Renal pelvis (tissue), 12 donors: ENCODE measurements at places on chromosomes 2 and 18.

DNA sequence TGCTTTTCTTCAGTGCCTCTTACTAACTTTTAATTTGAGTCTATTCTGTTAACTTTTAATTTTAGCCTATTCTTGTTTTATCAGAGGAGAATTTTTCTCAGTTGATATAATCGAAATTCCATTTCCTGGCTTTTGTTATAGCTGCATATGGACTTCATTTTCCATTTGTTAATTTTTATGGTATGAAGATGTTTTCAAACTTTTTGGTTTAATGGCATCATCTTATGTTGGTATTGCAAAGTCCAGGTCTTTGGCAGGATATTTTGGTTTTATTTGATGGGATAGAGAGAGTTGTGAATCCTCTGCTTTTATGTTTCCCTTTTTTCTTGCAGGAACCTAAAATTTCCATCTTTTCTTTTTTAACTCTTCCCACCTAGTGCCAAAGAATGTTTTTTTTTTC, 70.9 kb upstream of the RAPGEF4 start:
- no peak for DNase-seq

- DNase-seq, result no peak
Measured at GRCh38 chr2:70128005-70128404, 40.7 kb downstream of the PCBP1 start.

DNA sequence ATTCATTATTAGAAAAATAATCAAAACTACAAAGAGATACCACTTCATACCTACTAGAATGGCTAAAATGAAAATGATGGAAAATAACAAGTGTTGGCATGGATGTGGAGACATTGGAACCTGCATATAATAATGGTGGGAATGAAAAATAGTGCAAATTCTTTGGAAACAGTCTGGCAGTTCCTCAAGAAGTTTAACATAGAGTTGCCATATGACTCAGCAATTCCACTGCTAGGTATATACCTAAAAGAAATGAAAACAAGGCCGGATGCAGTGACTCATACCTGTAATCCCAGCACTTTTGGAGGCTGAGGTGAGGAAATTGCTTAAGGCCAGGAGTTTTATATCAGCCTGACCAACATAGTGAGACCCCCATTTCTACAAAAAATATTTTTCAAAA, 41.6 kb upstream of the ACYP2 start:
- DNase-seq, result no peak

GRCh38 chr2:158953926-158954763, 14.3 kb upstream of the TANC1 start:
- peak; percentile 89 for DNase-seq

- no peak for DNase-seq
Measured at GRCh38 chr2:133812826-133813617, 244.8 kb upstream of the NCKAP5 start.

DNA sequence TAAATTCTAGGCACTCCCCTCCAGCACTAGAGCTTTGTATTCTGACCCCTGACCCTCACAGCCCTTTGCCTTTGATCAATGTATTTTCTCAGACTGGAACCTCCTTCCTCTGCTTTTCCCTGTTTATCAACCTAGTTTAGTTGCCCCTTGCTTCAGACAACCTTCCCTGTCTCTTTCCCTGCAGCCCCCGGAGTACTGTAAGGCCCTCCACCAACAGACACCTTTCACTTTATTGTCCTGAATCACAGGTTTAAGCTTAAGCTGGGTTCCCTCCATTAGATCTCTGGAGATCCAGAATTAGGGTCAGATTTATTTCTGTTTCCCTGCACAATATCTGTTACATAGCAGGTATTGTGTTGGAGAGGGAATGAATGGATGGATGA, 140.2 kb downstream of the DDX1 start:
- no peak for DNase-seq

- DNase-seq, result no peak
Measured at GRCh38 chr2:160039166-160039903, 23.1 kb downstream of the PLA2R1 start.

- peak; percentile 86 for DNase-seq
Measured at GRCh38 chr2:8525582-8526402, 156.1 kb upstream of the ID2 start.

- no peak for DNase-seq
Measured at GRCh38 chr18:56726906-56727305, 75.7 kb downstream of the WDR7 start.
